ENCODE measurements at places on chromosomes 12 and 14.
A peak's percentile ranks its signal among the peaks of the same experiment; 100 is the strongest.

- no peak for DNase-seq
Measured at GRCh38 chr14:52961060-52961639, 10.3 kb upstream of the FERMT2 start.

GRCh38 chr14:87255058-87255457 lies 737.9 kb downstream of the GALC start:
- DNase-seq, result no peak

GRCh38 chr12:27236498-27236897 lies 7.6 kb upstream of the STK38L start:
- no peak for DNase-seq

GRCh38 chr12:70609739-70610491 lies 27.3 kb downstream of the PTPRB start:
- no peak for DNase-seq

- DNase-seq, result no peak
Measured at GRCh38 chr14:53531730-53532129, 378.6 kb upstream of the DDHD1 start.

- DNase-seq, result no peak
Measured at GRCh38 chr14:73833034-73833433, 18.6 kb upstream of the PTGR2 start.

DNA sequence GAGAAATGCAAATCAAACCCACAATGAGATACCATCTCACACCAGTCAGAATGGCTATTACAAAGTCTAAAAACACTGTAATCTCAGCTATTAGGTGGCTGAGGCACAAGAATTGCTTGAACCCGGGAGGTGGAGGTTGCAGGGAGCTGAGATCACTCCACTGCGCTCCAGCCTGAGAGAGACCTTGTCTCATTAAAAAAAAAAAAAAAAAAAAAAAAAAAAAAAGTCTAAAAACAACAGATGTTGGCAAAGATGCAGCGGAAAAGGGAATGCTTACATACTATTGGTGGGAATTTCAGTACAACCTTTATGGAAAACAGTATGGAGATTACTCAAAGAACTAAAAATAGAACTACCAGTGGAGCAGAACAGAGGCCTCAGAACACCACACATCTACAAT lies 19.0 kb upstream of the ATF7 start:
- DNase-seq, result no peak

GRCh38 chr12:83954071-83954789 lies 958.4 kb downstream of the SLC6A15 start:
- no peak for DNase-seq

GRCh38 chr14:53306267-53306721 lies 153.2 kb upstream of the DDHD1 start:
- DNase-seq, result no peak

DNA sequence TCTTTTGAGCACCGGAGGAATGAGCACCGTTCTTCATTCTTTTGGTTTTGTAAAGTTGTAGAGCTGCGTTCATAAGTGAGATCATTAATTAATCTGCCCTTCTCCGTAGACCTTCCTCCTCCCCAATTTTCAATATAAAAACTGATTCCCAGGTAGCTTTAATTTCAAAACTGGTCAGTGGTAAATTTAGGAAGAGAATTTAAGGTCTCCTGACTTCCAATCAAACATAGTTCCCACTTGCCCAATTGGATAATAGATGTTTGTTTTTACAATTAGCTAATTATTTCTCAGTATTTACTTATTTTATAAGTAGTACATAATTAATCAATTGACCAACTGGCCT lies 27.2 kb upstream of the YBX3 start:
- DNase-seq, result no peak

GRCh38 chr14:59268011-59268410 lies 79.5 kb downstream of the DAAM1 start:
- no peak for DNase-seq

DNA sequence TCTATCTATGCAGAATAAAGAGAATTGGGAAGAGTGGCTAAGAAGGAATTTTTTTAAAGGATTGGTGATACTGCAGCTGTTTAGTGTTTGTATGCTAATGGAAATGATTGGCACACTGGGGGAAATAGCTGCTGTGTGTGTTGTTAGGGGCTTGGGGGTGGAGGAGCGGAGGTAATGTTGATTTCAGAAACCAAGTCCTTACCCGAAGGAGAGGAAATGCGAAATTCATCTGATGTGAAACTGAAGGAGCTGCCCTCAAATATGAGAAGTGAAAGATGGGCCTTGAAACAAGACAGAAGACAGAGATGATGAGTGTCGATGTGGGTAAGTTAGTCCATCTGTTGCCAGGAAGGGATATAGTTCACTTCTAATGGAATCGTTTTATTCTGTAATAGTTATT lies 21.2 kb upstream of the RNASE12 start:
- DNase-seq, result no peak

- DNase-seq, result no peak
Measured at GRCh38 chr14:75175677-75176141, 703 bp downstream of the TMED10 start.

DNA sequence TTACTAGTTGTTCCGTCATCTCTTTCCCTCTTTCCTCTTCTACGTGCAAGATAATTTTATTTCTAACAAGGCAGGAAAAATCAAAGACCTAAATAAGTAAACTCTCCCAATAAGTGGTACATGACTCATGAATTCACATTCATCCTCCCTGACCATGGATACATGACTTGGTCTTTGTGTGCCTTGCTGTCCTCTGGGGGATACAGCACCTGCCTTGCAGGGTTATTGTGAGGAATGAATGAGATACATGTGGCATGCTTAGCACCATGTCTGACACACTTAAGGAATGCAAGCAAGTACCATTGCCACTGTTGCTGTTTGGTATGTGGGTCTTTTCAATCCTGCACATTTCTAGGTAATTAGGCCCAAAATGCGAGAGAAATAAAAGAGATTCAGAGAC lies 208.4 kb downstream of the DPF3 start:
- no peak for DNase-seq

DNA sequence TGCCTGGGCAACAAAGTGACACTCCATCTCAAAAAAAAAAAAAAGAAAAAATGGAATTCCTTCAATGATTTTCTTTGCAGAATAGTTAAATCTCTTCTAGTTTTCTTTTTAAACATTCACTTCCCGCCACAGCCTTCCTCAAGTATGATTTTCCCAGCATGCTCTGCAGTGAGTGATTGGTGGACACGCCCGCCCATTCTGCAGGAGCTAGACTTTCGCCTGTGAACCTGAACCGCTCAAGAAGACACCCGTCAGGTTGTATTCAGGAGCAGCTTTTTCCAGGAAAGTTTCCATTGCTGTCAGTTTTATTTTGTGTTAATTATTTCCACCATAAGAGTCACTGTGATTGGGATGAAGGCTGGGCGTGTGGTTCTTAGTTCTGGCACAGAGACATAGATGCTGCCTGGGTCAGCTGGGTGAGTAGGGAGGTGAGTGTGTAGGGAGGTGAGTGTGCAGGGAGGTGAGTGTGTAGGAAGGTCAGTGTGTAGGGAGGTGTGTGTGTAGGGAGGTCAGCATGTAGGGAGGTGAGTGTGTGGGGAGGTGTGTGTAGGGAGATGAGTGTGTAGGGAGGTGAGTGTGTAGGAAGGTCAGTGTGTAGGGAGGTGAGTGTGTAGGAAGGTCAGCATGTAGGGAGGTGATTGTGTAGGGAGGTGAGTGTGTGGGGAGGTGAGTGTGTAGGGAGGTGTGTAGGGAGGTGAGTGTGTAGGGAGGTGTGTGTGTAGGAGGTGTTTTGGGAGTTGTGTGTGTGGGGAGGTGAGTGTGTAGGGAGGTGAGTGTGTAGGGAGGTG lies 76.2 kb downstream of the KIF26A start:
- DNase-seq, result no peak

DNA sequence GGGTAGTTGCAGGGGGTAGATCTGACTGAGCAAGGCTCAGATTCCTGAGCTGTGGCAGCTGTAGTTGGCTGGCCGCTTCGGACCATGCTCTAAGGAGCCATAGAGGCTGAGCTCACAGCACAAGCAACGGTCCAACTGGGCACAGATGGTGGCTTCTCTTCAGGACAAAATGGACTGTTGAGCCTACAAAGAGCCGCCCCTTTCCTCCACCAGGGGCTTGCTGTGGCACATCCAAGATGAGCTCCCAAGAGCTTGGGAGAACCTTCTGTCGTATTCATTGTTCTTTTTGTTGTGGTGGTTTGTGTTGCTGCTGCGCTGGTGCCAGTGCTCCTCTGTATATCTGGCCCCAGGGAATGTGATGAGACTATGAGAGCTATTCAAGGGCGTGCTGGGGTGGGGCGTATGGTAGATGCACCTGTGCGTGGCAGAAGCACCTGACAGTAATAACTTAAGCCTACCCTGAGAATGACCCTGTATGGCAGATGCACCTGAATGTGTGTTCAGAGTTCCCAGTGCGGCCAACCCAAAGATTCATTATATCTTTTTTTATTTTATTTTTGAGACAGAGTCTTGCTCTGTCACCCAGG lies 17.8 kb upstream of the LGALS3 start:
- DNase-seq, result no peak

DNA sequence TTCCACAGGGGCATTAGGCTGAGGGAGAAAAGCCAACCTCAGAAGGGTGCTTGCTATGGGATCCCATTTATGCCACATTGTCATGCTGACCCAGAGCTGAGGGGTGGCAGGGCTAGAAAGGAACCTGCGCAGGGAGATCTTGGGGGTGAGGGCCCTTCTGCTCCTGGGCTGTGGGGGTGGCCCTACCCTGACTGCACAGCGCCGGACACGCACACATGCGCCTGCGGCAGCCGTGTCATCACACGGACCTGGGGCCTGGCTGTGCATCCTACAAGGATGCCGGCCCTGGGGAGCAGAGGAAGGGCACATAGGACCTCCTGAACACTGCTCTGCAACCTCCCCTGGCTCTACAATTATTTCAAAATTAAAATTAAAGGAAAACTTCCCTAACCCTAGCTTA lies 6.9 kb downstream of the CDCA4 start:
- DNase-seq, result no peak

DNA sequence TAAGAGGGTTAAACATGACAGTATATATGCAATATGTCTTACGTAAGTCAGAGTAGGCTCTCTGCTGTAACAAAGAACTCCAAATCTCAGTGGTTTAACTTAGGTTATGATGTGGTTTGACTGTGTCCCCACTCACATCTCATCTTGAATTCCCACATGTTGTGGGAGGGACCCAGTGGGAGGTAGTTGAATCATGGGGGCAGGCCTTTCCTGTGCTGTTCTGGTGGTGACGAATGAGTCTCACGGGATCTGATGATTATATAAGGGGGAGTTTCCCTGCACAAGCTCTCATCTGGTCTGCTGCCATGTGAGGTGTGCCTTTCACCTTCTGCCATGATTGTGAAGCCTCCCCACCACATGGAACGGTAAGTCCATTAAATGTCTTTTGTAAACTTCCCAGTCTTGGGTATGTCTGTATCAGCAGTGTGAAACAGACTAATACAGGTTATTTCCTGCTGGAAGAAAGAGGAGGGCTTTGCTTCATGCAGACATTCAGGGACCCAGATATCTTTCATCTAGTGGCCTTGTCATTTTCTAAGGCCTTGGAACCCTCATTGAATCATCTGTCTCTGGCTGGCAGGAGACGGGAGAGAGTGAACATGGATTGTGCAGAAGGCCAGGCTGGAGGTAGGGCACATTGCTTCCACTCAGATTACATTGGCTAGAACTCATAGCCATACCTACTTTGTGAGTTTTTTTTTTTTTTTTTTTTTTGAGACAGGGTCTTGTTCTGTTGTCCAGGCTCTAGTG lies 96.1 kb downstream of the CRADD start:
- no peak for DNase-seq

DNA sequence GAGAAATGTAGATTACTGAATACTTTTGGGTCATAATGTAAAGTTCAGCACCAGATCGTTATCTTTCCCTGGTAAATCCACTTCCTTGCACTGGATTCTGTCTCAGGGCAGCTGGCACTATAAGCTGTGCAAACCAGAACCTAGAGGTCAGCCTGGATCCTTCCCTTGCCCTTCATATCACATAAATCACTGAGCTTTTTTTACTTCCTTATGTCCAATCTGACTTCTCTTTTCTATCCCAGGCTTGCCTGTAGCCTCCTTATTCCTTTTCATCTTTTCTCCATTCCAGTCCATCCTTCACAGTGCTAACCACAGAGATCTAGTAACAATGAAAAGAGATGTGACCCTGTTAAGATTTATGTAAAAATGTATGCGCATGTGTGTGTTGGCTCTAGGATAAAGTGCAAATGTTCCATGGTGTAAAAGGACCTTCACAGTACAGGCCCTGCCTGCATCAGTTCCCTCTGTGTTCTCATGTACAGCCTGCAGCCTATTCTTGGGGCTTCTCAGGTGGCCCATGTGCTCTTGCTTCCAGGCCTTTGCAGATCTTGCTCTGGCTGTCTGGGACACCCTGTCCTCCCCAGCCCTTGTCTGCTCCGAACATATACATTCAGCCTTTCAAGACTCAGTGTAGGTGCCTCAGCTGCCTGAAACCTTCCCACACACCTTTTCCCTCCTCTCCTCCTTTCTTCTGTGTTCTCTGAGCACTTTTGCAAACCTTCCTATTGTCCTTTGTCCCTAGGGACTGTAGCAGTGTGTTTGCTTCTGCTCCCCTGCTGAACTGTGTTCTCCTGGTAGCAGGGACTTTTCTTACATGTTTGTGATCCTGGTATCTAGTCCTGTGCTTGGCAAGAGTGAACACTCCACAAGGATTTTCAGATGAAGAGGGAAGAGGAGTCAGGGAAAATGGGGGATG lies 30.0 kb downstream of the PELI2 start:
- no peak for DNase-seq

DNA sequence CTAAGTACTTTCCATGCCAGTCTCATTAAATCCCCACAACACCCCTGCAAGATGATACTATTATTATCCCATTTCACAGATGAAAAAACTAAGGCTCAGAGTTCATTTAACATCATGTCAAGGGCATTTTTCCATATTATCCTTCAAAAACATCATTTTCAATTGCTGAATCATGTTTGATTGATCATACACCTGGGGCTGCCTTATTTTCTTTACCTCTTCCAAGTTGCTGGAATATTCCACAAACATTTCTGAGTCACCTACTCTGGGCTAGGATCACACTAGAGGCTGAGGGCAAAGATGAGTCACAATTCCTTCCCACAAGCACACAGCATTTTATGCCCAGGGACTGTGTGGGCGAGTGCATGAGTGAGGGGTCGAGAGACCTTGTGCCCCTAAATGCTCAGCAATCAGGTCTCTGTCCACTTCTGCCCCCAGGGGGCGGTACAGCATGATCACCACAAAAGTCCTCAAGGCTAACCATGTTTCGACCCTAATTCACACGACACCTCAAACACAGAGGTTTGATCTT lies 14.1 kb upstream of the TMEM119 start:
- DNase-seq, result peak; percentile 37

DNA sequence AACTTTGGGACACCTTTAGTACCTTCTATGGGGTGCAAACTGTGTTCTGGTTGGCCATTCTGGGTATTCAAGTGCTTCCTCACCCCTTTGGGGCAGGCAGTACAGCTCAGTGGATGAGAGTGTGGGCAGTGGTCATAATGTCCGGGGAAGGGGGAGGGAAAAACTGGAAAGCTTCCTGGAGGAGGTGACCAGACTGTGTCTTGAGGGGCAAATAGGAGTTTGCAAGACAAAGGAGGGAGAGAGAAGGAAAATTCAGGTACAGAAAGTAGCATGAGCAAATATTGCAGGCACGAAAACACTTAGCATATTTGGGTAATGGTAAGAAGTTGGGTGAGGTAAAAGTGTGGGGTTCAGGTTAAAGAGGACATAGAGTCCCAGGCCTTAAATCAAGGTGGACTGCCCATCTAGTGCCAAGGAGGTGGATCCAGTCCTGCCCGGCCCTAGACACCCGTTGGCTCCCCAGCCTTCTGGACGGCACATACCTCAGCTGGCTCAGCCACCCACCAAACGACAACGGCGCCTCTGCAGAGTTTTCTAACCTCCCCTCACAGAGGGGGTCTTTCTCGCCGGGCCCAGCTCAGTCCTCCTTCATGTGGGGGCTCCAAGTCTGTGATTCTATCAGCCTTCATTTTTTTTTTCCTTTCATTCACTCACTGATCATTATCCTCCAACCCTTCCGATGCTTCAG lies 86.4 kb downstream of the DICER1 start:
- no peak for DNase-seq
